ENCODE measurements at places on chromosomes 11 and 22.
A peak's percentile ranks its signal among the peaks of the same experiment; 100 is the strongest.

- no peak for DNase-seq
Observed at GRCh38 chr22:38172832-38173640, 8.6 kb downstream of the PLA2G6 start.

DNA sequence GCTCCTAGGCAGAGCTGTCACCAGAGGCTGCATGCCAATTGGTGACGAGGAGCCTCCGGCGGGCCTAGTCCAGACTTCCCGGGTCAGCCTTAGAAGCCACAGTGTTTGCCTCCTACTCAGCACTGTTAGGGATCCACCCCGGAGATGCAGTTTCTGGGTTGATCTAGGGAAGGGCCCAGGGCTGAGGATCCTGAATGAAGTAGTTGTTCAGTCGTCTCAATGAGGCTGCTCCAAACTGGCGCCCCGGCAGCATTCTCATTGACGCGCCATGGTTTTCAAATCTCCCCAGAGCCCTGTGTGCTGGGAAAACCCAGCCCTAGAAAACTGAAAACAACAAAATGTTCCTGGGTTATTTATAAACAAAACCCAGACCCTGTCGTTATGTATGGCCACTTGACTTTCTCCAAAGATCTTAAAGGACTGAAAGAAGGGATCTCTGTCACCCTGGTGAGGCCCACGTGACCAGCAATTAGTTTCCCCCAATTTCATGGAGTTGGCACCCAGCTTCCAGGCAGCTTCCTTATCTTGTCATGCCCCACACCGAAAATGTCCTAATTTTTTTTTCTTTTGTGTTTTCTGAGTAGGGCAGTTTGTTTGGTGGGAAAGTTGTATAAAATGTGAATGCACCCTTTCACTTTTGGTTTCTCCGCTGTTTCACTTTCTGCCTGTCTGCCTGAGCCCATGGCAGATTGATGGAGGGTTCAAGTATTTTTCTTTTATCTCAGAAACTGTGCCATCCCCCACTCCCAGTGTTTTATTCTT, 2.0 kb upstream of the EHD1 start:
- DNase-seq: no peak

DNA sequence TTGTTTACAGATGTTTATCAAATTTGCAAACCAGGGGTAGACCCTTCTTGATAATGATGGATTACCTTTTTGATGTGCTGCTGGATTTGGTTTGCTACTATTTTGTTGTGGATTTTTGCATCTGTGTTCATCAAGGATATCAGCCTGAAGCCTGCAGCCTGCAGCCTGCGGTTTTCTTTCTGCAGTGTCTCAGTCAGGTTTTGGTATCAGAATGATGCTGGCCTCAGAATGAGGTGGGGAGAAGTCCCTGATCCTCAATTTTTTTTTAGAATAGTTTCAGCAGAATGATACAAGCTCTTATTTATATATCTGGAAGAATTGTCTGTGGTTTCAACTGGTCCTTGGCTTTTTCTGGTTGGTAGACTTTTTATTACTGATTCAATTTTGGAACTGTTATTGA, 19.7 kb upstream of the RAB38 start:
- DNase-seq: no peak

GRCh38 chr11:130932086-130932712, 15.9 kb upstream of the SNX19 start:
- no peak for DNase-seq

DNA sequence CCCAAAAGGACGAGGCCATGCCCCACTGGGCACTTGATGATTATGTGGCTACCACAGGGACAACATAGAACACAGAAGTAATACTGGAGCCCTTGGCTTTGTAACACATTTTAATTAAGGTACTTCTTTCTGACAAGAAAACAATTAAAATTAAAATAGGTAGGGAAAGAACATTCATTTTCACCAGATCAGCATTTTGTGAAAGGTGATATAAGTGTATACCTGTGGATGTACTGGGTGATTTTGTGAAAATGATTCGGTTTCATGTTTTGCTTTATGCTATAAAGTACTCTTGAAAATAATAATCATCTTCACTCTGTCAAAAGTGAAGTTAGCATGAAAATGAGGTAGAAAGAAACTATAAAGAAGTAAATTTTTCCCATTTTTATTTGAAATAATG, 876 bp downstream of the MS4A12 start:
- no peak for DNase-seq

DNA sequence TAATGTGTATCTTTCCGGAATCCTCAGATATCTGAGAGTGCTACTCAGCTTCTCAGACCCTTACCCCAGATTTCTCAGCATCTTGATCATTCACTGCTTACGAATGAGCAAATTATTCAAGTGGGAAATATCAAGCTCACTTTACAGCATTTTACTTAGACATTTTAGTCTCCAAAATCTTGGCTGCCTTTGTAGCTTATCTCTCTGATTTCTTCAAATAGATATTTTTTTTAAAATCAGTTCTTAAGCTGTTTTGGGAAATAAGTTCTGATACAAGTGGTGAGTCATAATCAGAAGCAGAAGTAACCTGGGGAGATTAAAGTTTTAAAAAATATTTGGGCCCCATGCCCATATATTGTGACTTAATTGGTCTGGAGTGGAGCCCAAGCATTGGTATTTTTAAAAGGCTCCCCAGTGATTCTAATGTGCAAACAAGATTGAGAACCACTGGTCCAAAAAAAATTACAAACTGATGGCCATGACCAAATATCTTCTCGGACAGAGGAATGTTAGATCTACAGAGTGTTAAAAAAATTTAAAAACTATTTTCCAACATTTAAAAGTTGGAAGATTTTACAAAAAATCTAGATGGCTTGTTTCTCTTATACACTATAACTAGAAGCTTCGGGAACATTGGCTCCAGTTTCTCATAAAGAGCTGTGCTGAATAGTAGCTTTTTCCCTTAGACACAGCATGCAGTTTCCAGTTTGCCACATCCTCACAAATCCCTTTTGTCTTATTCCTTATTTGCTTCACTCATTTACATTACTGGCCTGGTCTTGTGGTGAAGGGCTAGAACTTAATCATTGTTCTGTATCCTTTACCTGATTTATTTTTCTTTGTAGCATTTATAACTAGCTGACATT, 87.8 kb upstream of the BMAL1 start:
- no peak for DNase-seq

GRCh38 chr22:41658869-41659268, 29.8 kb downstream of the SNU13 start:
- DNase-seq: no peak

GRCh38 chr11:46741600-46742484, 22.8 kb downstream of the F2 start:
- DNase-seq: no peak

DNA sequence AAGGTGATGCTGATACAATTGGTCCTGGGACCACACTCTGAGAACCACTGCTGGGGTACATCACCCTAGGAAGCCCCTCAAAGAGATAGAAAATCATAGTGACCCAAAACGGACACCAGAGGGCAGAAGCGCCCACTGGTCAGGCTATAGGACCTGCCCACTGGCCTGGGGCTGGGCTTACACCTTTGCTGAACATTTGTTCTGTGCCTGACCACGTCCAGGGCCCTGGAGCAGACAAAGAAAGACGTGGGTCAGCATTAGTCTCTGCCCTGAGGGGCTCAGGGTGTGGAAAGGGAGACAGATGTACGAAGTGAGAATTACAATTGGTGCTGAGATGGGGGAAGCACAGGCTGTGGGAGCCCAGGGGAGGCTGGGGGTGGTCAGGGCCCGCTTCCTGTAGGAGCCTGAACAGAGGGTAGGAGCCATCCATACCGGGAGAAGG, 14.4 kb upstream of the SERPINH1 start:
- peak; percentile 74 for DNase-seq

GRCh38 chr11:34324466-34324865, 33.3 kb downstream of the ABTB2 start:
- DNase-seq: no peak

GRCh38 chr22:36773935-36774334, 2.0 kb downstream of the IFT27 start:
- no peak for DNase-seq

DNA sequence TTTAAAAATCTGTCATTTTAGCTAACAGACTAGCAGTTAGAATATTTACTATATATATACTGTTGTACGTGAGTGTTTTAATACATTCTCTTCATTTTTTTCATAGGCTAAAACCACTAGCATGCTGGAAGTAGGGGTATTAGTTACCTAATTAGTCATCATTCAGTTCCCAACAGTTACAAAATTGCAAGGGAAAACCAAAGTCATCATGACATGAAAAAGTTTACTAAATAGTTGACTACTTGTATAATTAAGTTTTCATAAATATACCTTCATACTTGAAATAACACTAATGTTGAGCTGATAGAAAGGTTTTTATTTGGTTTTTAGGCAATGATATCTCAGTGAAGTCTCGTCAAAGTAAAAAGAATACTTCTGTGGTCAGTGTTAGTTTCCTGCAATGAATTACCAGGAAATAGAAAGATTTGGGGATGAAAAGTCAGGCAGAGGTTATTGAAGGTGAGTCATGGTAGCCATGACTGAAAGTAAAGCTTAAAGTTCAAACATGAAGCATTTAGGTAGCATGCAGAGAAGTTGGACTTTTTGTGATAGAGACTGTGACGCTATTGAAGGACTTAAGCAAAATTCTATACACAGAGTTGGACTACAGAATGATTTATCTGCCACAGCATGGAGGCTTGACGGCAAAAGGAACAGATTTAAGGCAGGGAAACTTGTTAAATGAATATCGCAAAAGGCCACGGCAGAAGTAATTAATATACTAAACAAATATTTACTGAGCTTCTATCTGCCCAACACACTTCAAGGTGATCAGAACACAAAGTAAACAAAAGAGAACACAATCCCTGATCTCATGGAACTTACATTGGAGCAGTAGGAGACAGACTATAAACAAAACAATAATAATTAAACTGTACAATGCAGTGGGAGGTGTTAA, 828.1 kb upstream of the FAT3 start:
- DNase-seq: peak; percentile 13

DNA sequence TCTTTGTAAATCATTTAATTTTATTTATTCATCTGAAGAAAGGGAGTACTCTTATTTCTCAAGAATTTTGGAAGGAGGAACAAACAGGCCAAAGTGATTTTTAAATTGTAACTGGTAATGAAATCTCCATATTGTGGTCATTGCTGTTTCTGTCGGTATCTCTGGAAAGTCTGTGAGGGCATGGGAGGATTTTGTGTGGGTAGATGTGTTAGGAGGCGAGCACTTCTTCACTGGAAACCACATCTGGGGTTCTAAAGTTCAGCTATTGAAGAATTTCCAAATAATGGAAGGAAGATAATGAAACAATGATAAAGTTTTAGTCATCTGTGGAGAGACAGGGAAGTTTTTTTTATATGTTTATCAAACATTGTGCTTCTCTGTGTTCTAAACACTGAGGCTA, 6.6 kb downstream of the TRIM34 start:
- DNase-seq: no peak

DNA sequence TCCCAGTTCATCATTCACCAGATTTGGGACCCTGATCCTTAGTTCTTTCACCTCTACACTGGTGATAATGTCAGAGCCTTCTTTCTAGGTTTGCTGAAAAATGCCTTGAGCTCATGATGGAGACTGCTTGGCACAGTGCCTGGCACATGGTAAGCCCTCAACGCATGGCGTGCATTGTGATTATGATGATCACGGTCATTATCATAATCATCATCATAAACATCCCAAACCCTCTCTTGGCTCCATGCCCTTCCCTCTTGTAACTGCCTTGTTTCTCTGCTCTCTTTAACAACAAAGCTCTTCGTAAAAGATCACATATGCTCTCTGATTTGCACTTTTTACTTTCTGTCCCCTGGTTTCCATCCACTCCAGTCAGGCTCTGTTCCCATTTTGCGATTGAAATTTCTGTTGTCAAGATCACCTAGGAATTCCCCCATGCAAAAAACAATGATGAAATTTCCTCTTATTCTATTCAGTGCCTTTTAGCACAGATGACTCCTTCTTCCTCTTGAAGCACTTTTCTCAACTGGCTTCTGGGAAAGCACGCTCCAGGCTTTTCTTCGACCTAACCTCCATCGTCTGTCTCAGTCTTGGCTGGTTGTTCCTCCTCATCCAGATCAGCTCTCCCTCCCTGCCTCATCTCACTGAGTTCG, 479.1 kb downstream of the OPCML start:
- no peak for DNase-seq

DNA sequence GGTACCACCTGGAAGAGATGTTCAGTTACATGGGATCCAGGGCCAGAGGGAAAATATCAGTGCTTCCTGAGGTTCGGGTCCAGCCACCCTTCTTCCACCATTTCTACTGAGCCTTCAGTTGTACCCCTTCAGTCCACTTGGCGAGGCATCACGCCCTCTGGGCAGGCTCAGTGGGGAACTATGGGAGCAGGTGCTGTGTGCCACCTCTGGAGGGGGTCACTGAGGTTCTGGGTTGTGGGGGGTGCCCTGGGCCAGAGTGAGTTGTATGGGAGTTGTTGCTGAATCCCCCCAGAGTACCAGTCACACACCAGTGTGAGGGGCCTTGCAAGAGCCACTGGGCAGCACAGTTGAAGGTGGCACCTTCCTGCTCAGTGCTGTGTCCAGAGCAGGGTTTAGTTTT, 2.7 kb upstream of the SREBF2 start:
- no peak for DNase-seq

GRCh38 chr22:49232319-49233067, 595.2 kb downstream of the BRD1 start:
- no peak for DNase-seq

- DNase-seq: peak; percentile 8
Observed at GRCh38 chr11:104333977-104334376, 170.0 kb upstream of the PDGFD start.

DNA sequence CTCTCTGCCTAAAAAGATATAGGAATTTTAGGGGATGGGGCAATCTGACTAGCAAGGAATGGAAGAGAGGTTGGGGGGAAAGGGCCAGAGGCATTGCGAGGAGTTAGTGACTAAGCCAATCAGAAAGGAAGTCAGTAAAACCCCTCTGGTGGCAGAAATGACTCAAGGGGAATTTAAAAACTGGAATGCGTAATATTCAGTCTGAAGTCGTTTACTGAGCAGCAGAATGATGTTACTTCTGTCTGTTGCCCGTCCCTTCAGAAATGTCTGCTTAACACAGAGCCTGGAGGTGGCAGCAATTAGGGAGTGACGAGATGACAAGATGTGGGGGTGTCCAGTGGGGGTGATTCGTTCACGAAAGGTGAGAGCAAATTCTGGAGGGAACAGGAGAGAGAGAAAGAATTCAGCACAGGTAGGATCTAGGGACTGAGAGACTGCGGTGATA, 107.7 kb upstream of the CLMP start:
- DNase-seq: no peak

DNA sequence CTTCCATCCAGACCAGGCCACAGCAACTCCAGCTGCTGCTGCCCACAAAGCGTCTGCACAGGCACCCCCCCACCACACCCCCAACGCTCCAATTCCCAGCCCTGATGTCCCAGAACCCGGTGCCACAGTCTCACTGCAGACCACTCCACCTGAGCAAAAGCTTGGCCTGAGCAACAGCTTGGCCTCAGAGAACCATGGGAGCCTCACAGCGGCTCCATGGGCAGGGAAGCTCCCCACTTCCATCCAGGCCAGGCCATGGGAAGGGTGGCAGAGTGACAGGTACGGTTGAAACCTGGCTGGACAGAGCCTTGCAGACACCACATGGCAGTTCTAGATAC, 13.2 kb downstream of the PLXNB2 start:
- no peak for DNase-seq

All from NCI-H146 (cell line).